ENCODE measurements at places on chromosomes 13 and 19.

DNA sequence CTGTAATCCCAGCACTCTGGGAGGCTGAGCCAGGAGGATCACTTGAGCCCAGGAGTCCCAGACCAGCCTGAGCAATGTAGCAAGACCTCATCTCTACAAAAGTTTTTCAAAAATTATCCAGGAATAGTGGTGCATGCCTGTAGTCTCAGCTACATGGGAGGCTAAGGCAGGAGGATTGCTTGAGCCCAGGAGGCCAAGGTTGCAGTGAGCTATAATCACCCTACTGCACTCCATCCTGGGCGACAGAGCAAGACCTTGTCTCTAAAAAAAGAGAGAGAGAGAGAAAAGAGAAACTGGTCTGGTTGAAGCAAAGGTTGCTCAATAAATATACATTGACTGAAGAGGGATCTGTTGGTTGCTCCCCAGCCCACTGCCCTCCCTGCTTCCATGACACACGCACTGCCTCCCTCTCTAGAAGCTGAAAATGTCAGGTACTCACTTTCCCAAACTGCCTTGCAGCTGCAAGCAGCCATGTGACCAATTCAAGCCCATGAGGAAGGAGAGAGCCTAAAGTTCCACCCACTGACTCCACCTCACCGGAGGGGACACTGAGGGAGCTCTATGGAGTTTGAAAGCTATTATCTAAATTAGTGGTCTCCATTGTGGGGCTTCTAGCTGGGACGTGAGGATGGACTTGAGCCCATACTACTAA, 14.0 kb downstream of the CEACAM16 start:
- DNase-seq = no peak

DNA sequence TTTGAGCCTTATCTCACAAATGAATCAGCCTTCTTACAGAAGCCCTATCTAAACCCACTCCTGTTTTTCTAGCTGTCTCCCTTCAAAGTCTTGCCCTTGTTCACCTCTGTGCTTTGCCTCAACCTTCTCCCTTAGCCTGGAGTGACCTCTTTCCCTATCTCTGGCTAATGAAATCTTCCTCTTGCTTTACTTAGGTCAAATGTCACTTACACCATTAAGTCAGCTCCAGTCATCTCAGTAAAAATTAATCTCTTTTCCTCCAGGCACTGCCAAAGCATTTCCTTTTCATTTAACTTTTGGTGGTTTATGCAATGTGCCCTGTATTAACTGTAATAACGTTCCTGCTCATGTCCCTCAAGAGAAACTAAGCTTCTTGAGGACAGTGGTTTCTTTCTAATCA, 596.5 kb upstream of the MIR17HG start:
- no peak for DNase-seq

GRCh38 chr19:368630-369024, 24.0 kb upstream of the MIER2 start:
- no peak for DNase-seq

DNA sequence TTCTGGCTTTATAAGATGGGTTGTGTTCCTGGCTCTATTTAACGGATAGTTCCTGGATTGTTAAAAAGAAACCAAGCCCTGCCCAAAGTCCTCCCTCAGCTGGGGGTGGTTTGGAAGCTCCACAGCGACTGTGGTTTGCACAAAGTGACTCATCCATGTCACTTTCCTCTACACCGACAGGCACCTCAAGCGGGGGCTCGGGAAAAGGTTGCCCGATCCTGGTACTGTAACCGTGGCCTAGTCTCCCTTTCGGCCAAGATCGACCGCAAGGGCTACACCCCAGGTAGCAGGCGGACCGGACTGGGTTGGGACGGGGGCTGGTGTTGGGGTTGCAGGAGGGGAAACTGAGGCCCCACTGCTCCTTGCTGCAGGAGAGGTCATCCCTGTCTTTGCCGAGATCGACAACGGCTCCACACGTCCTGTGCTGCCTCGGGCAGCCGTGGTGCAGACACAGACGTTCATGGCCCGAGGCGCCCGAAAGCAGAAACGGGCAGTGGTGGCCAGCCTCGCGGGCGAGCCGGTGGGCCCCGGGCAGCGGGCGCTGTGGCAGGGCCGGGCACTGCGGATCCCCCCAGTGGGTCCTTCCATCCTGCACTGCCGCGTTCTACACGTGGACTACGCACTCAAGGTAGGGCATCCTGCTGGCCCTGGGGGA, 1.6 kb downstream of the ARRDC2 start:
- no peak for DNase-seq

- no peak for DNase-seq
These were observed 294.2 kb downstream of the TDRD3 start for GRCh38 chr13:60691268-60691667.

GRCh38 chr19:2014731-2015607, 545 bp downstream of the BTBD2 start:
- DNase-seq = no peak

DNA sequence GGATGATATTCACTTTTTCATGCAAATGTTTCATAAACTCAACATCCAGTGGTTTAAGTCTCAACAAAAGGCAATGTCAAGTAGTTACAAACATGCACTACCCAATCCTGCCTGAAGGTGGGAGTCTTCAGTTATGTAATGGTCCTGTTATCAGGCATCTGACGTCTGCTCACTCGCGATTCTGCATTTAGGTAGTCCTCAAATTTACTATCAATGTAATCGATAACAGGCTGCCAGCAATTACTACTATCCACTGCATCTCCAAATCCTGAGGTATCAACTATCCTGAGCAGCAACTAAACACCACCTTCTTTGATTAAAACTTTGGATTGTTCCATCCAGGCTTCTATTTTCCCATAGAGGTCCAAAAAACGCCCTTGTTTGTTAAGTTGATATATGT, 51.2 kb downstream of the NLRP12 start:
- peak; percentile 15 for DNase-seq

DNA sequence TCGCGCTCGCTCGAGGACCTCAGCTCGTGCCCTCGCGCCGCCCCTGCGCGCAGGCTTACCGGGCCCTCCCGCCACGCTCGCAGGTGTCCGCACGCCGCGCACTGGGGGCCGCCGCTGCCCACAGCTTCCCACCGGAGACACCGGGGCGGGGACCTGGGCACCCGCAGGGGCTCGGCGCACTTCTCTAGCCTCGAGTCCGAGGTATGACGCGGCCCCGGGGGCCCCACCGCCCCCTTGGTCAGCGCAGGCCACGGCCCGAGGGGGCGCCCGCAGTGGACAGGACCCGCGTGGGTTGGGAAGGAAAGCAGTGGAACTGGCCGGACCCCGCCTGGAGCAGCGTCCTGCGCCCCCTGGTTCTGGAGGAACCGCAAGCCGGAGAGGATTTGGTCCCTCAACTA, 2.1 kb upstream of the GRWD1 start:
- no peak for DNase-seq

GRCh38 chr19:3365836-3366752, at the start of gene NFIC:
Gene NFIC (plus strand): TSS chr19:3366583. CDS start chr19:3366637, 54 bp downstream.
- peak; percentile 65 for DNase-seq

- DNase-seq = no peak
These were observed 1389.0 kb downstream of the PCDH9 start for GRCh38 chr13:65841156-65841555.

DNA sequence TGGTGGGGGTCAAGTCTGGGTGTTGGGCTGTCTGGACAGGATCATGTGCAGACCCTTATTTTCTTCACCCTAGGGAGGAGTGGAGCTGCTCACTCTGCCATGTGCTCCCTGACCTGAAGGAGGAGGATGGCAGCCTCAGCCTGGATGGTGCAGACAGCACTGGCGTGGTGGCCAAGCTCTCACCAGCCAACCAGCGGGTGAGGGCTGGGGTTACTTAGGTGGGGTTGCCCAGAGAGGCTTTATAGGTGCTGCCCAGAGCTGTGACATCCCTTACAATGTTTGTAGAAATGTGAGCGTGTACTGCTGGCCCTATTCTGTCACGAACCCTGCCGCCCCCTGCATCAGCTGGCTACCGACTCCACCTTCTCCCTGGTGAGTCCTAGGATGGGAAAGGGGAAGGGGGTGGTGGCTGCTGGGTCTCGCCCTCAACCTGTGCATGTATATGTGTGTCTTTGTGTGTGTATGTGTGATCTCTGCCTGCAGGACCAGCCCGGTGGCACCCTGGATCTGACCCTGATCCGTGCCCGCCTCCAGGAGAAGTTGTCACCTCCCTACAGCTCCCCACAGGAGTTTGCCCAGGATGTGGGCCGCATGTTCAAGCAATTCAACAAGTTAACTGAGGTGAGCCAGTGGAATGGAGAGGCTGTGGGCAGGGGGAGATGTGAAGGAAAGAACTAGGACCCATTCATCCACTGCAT, 5.1 kb downstream of the CHMP2A start:
- DNase-seq = no peak

- DNase-seq = no peak
These were observed 468 bp downstream of the S1PR5 start for GRCh38 chr19:10516671-10517286.

- no peak for DNase-seq
These were observed 391.6 kb downstream of the PCDH20 start for GRCh38 chr13:61024046-61024445.

- no peak for DNase-seq
These were observed 27.7 kb upstream of the ARGLU1 start for GRCh38 chr13:106595625-106596024.

- no peak for DNase-seq
These were observed 8.2 kb downstream of the ZNF439 start for GRCh38 chr19:11856596-11857250.

GRCh38 chr13:52896827-52897659, 48.6 kb upstream of the PCDH8 start:
- no peak for DNase-seq

DNA sequence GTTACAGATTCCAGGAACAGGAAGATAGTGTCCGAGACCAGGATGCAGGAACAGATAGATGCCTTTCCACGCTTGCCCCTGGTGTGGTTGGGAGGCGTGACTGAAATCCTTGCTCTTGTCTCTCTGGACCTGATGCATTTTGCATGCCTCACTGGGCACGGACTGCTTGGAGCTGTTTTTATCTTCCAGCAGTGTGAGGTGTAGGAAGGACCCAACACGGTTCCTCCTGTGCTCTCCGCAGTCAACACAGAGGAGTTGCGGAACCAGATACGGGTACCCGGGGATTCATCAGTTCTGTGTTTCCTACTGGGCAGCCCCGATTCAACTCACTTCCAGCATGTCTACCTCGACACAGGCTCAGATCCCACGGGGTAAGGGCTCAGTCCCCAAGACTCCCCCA, 6.5 kb downstream of the DOT1L start:
- DNase-seq = no peak

- no peak for DNase-seq
These were observed 406.9 kb downstream of the FGF9 start for GRCh38 chr13:22077764-22078163.

DNA sequence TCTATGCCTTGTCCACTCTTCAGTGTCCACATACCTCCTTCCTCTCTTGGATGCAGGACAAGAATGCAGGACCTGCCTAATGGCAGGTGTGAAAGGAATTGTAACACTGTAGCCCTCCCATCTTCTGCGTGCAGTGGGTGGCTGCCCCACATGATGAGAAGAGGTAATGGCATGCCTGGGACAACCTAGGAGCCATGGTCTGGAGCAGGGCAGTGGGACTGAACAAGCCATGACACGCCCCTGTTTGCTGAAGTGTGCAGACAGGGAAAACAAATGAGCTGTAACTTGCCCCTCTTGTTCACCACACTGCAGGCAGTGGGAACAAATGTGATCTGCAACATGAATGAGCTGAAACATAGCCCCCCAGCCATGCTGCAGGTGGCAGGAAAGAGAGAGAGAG, 192.2 kb downstream of the PCDH17 start:
- DNase-seq = no peak

GRCh38 chr19:30393729-30394480, 21.7 kb downstream of the ZNF536 start:
- DNase-seq = no peak

GRCh38 chr19:20357921-20358320, 190.9 kb downstream of the ZNF486 start:
- no peak for DNase-seq

DNA sequence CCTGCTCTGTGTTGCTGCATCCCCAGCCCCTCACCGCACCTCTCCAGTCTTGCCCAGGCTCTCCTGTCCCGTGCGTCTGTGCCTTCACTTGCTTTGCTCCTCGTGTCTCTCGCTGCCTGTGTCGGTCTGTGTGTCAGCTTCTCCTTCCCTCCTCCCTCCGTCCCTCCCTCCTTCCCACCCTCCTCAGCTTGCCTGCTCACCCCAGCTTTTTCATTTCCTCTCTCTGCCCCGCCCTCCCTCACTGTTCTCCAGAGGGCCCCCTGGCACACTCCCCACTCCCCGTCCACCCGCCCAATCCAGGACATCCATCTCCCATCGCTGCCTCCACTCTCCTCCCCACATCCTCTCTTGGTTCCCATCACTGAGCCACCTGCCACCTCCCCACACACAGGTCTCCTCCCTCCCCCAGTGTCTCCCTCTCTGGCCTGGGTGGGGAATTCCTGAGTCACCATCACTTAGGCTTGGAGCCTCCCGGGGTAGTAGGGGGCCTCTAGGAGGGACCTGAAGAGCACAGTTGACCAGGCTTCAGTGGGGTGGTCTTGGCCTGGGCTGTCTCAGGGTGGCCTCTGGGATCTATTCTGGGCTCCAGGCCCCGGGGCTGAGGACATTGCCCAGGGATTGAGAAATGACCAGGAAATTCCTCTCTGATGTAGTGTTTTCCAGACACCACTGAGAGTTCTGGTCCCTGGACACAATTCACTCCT, at the start of gene PTGIR:
PTGIR (minus strand) TSS at position 132 of the 704 bp plus-strand sequence. CDS start 864 bp downstream, outside the sequence.
- peak; percentile 56 for DNase-seq

GRCh38 chr19:47427241-47428176, 8.2 kb upstream of the MEIS3 start:
- no peak for DNase-seq

GRCh38 chr13:45109102-45109720, 11.1 kb upstream of the GTF2F2 start:
- no peak for DNase-seq

GRCh38 chr13:109400209-109400608, 386.2 kb downstream of the IRS2 start:
- no peak for DNase-seq

- DNase-seq = no peak
These were observed 580 bp upstream of the TEKTIP1 start for GRCh38 chr19:3538258-3538929.

DNA sequence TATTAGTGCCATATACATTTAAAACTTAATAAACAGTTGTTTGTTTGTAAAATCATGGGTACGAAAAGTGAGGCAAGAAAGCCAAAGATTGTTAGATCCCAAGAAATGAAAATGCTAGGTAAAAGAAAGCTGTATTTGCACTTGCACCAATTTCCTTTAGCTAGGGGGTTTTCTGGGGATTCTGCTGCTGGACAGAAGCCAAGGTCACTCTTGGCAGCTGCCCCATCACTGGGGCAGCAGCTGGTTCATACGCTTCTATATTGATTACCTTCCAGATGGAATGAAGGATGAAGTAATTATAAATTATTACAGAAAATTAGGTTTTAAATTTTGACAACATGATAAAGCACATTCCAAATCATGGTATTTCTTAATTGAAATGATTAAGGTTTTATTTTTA, 127.4 kb downstream of the SLITRK5 start:
- DNase-seq = no peak

DNA sequence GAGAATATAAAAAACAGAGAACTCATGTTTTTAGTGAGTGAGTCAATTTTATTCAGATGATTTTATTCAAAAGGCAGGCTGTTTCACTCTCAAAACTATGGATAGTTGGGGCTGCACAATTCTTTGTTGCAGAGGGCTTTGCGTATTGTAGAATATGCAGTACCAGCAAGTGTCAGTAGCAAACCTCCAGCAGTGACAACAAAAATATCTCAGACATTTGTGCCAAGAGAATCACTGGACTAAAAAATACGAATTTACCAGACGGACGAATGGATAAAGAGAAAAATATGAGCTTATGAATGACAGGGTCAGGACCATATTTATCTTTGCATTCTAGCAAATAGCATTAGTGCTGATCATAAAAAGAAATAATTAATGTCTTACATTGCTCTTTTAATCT, 359.1 kb downstream of the FGF14 start:
- DNase-seq = no peak

Data from fibroblast of skin of left quadriceps (primary cell).